ENCODE measurements at places on chromosomes 16 and 17. TPM values are rescaled to one million over a fixed set of nuclear protein-coding genes. Genes with fewer than 3 reads are reported as not detected.

Gene CNGB1
- total RNA-seq: not detected

DNA sequence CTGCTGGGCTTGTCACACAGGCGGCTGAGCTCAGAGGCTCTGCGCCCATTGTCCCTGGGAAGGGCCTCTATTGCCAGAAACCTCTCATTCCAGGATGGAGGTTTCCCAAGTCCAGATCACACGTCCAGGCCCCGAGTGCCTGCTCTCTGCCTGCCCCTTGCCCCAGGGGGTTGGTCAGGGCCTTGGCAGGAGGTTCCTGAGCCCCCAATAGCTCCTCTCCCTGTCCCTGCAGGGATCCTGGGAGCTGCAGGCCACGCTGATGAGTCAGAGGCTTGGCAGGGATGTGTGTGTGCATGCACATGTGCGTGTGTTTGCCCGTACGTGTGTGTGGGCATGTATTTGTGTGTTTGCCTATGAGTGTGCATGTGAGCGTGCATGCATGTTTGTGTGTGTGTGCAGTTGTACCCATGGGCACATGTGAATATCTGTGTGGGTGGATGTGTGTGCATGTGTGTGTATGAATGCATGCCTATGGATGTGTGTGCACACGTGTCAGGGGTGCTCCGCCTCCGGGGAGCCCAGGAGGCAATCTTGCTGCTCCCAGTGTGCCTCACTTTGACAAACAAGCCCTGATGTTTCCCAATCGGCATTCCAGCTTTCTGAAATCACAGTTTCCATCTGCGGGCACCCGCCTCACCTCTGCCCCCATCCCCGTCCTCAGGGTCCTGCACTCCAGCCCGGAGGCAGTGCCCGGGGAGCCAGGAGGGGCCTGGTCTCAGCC, 98.4 kb upstream of the GSE1 start:
- DNase-seq: no peak

DNA sequence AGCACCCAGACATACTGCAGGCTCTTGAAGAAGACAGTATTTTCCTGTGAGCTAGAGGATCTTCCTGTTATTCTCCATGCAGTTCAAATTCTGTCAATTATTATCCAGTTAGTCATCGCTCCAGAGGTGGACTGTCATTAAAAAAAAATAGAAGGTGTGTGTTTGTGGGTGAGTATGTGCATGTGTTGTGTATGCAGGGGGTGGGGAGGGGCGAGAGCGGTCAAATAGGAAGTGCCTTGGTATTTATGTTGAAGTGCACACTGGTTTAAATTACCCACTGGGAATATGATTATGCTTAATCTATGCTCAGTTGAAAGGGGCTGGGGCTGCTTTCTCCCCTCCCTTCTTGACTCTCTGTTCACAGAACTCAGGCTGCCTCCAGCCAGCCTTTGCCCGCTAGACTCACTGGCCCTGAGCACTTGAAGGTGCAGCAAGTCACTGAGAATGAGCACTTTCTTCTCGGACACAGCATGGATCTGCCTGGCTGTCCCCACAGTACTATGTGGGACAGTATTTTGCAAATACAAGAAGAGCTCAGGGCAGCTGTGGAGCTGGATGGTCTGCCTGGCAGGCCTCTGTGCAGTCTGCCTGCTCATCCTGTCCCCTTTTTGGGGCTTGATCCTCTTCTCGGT, at the start of gene HSD17B2:
TSS of gene HSD17B2 (plus strand) at position 273 of the 632 bp plus-strand sequence. CDS start at position 445, 172 bp downstream.
- no peak for DNase-seq

Gene NOG
- 0.42 TPM for total RNA-seq

- no peak for DNase-seq
Observed at GRCh38 chr16:5916711-5917191, 819.2 kb upstream of the EEF2KMT start.

DNA sequence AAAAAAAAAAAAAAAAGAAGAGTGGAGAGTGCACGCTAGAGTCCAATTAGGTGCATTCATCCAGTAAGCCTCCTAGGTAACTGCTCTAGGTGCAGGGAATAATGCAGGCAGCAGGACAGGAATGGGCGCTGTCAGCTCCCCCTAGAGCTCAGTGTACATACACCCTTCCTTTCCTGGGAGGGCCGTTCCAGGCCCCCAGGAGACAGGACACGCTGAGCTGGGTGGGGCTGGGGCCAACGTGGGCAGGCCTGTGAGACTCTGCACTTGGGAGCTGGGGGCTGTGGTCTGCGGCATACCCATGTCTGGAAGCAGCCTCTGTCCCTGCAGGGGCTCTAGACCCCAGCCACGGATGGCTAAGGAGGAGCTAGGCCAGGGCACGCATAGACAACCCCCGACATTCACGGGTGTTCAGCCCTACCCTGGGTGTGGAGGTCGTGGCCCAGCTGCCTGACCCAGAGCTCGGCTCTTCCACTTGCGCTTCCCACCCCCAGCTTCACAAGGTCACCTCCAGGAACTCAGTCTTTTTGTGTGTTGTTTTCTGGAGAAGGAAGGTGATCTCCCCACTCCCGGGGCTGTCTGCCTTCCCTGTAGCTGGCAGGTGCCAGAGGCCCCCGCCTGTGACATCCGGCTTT, 1.0 kb upstream of the ANTKMT start:
- no peak for DNase-seq

Gene BRIP1
- 0.11 TPM for total RNA-seq

Gene FBXL16
- 0.23 TPM for total RNA-seq

DNA sequence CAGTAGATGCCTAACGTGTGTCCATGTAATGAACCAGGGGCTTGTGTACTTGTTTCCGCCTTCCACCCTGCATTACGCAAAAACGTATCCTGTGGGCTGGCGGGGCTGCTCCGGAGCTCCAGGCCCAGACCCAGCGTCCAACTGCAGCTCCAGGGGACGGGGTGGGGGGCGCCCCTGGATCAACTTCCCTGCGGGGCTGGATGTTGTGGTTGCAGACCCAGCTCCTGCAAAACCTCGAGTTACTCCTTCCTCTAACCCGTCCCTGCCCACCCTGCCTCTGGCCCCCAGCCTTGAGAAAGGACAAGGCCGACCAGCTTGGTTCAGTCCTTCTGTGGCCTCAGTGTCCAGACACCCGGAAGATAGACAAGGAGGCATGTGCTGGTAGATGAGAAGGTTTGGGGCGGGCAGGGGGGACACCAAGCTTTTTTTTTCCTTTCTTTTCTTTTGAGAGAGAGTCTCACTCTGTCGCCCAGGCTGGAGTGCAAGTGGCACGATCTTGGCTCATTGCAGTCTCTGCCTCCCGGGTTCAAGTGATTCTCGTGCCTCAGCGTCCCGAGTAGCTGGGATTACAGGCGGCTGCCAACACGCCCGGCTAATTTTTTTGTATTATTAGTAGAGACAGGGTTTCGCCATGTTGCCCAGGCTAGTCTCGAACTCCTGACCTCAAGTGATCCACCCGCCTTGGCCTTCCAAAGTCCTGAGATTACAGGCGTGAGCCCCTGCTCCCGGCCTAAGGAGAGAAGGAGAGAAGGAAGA, 731 bp upstream of the EXOC7 start:
- DNase-seq: no peak

Gene DNAJA2
- total RNA-seq: 94.2 TPM

Gene ABCC11
- total RNA-seq: 0.09 TPM

- DNase-seq: no peak
Observed at GRCh38 chr17:48500435-48501426, 30.1 kb downstream of the HOXB1 start.

Gene CWC25
- 11.5 TPM for total RNA-seq

- DNase-seq: no peak
Observed at GRCh38 chr16:57813466-57813865, 11.2 kb upstream of the KIFC3 start.

- no peak for DNase-seq
Observed at GRCh38 chr16:25189305-25189704, 27.4 kb upstream of the AQP8 start.

Gene NPB
- 0.14 TPM for total RNA-seq

DNA sequence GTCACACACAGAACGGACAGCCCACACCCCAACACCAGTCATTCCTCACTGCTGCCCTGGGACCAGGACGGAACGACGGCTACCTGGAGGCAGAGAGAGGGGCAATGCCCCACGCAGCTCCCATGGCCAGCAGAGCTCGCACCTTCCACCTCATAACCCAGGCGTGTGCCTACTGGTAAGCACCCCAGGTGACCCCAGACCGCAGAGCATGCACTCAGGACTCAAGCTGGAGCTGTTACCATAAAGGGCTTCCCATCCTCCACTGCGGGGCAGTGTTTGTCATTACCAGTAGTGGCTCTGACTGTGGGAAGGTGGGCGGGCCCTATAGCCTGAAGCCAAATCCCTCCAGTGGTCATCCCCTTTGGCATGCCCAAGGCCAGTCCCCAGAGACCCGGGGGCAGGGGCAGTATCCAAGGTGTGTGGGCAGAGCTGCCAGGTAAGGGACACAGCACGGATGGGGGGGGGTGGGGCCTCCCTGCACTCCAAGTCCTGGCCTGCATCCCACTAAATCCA, 4.7 kb upstream of the BCAR1 start:
- no peak for DNase-seq

DNA sequence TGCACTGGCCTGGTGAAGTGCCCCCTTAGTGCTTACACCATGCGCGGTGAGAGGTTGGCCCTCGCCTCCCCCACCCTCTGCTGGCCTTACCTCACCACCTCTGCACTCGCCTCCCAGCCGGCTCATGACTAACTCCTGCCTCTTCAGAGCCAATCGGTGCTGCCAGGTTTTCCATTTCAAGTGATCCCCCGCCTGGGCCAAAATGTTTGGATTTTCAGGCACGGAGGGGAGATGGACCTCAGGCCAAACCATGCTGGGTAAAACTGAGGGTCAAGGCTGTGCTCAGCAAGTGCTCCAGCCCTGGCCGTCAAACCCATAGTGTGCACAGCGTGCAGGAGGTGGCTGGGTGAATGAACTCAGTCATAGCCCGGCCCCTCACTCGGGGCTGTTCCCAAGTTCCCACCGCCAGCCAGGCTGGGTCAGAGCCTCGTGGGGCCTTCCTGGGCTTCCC, 175.4 kb downstream of the SEC14L1 start:
- peak; percentile 59 for DNase-seq

DNA sequence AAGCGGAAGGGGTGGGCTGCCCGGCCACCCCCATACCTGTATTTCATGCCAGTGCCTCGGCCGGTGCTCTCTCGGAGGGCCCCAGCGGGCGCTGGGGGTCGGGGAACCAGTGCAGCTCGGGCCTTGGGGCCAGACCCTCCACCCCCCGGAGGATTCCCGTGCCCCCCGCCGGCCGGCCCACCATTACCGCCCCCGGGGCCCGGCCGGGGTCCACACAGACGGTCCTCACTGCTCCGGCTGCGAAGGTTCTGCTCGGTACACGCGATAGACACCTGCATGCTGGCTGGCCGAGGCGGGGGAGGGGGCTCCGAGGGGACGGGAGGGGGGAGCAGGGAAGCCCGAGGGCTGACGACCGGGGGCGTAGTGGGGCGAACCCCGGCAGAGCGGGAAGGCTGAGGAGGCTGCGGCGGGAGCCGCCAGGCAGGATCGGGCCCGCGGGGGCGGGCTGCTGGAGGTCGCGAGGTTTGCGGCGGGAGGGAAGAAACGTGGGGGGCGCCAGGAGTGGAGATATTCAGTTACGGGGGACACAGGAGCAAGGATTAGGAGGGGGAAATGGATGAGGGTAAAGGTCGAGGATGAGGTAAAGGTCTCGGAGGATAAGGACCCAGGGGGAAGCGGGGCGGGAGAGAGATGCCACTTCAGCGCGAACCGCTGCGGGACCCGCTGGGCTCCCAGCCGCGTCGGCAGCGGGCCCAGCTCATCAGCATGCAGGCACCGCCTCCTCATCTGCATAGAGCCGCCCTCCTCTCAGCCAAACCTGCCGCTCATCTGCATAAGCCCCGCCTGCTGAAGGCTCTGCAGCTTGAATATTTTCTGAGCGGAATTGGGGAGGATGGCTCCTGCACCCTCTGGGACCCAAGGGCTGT, at the start of gene KCNAB3:
TSS of gene KCNAB3 (minus strand) at position 699 of the 866 bp plus-strand sequence. CDS start at position 278, 421 bp downstream.
- peak; percentile 66 for DNase-seq

Gene ANKS4B
- not detected for total RNA-seq

Gene HAS3
- total RNA-seq: 0.28 TPM

Gene CTF1
- total RNA-seq: 7.4 TPM

Gene CDK5R1
- 1.9 TPM for total RNA-seq

Gene KIF1C
- total RNA-seq: 519 TPM

- no peak for DNase-seq
Observed at GRCh38 chr17:11256877-11257276, 15.9 kb downstream of the SHISA6 start.
